ENCODE measurements at places on chromosomes 7 and 10.

GRCh38 chr7:124257638-124258308 is 224.9 kb upstream of the TMEM229A start:
- DNase-seq = no peak

DNA sequence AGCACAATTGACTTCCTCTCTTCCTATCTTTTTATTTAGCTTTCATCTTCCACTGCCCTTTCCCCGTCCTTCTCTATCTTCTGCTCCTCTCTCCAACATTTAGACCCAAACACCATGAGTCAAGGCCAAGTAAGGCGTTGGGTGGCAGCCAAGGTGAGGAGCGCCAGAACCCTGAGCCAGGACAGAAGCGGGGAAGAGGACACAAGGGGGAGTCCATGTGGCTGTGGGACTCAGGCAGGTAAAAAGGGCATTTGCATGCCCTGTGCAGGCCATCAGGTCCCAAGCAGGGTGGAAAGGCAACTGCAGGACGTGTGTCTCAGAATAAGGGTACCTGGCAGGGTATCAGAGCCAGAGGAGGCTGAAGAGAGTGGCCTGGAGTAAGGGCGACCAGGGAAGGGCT is 192.4 kb upstream of the PFKP start:
- no peak for DNase-seq

DNA sequence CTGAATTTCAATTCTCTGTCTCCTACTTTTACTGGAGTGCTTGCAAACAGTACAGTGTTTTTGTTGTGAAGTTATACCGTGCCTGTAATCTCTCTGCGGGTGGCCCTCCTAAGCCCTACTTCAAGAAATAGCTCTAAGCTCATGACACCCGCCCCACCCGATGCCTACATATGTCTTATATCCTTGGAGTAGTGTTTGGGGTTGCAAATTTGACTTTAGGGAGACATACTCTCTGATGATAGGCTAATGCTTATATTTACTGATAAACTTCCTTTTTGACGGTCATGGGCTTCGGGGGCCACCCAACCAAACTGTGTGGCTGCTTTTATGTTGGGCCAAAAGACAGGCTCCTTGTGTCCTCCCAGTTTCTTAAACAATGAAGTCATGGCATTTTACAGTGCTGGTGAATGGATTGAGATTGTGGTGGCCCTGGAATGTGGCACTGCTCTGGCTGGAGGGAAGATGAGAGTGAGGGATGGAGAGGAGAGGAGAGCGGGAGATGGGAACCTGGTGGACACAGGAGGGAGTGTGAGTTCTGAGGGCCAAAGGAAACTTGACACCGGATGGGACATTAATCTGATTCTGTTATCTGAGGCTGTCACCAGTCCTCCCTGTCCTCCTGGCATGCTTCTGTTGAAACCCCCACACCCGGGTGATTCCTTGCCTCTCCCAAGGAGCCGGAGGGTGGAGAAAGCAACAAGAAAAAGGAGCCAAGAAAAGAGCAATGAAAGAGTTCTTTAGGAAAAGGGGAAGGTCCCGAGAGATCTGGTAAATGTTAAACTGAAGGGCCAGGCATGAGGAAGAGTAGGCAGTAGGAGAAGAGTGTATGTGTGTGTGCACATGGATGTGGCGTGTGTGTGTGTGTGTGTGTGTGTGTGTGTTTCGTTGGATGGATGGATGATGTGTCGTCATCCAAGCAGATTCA is 113.3 kb downstream of the TCF7L2 start:
- no peak for DNase-seq

GRCh38 chr10:31949266-31949665 is 20.6 kb upstream of the ARHGAP12 start:
- DNase-seq = no peak

DNA sequence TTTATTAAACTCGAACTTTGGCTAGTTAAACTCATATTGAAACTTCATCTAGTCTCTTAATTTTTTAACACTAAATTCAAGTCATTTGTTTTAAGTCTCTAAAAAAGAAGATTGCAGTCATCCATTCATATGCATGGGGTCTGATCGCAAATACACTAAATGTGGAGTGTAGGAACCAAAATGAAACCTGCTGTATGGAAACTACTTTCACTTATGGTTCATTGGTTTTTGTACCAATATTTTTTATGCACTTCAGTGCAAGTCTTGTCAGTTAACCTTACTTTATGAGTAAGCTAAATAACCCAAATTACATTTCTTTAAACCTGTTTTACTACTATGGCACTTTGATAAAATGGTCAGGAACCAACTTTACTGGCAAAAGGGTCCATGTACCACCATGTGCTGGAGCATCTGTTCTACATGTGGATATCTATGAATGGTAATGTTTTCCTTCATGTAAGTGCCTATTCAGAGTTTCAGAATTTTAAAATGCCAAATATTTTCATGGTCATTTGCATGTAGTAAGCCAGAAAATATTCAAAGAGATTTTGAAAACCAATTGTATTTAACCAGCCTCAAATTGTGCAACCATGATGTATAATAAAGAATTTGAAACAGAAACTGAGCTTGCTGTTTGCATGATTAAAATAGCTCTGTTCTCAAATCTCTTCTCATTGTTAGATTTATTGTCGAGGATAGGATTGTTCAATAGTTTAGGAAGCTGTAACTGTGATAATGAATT is 7.6 kb upstream of the SUPV3L1 start:
- DNase-seq = peak; percentile 23

- DNase-seq = peak; percentile 55
Measured at GRCh38 chr7:50679218-50680007, 103.3 kb downstream of the GRB10 start.

GRCh38 chr10:26960308-26960707 is 99.5 kb upstream of the ABI1 start:
- peak; percentile 47 for DNase-seq

DNA sequence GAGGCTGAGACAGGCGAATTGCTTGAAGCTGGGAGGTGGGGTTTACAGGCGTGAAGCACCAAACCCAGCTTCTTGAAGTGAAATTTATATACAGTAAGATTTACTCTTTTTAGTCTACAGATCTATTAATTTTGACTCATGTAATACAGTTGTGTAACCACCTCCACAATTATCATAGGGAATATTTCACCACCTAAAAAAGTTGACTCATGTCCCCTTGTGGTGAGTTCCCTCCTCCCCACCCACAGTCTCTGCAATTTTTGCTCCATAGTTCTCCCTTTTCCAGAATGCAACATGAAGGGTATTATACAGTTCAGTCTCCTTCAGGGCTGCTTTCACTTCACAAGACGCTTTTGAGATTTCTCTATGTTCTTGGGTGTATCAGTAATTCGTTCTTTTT is 156.8 kb downstream of the FAM107B start:
- peak; percentile 75 for DNase-seq

DNA sequence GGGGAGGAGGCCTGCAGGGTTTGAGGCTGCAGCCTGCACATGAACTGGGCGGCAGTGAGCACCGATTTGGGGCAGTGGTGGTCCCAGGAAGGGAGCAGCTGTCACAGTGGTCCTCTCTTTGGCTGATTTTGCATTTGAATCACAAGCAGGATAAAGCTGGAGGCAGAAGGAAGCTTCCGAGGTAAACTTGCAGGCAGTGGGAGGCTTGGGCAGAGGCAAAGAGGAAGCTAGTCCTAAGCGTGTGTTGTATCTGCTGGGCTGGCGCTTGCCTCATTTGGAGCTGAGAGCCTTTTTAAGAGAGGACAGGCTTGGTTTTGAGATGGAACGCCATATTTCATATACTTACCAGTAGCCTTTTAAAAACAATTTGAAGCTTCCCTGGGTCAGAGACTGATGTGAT is 177.2 kb upstream of the PODXL start:
- DNase-seq = no peak

DNA sequence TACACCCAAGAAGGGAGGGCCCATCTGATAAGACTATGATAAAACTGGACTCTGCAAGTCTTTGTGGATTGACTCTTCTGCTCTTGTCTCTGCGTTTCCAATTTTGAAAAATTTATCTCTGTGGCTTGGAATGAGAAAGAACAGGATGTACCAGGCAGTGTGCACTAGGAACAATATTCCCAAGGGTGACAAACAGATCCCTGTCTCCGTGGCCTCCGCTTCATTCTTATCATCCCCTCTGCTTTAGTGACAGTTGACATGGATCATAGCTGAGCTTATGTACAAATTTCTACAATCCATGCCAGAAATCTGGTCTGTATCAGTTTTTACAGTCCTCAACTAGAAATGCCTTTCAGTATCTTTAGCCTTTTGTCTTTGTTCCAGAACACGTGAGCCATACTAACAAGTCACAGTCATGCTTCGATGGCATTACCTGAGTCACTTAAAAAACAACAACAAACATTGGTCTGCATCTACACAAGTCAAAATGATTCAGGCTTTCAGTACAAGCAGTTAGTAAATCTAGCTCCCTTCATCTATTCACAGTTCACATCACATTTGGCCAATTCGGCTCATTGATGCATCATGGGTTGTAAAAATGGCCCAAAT is 393.6 kb upstream of the CELF2 start:
- DNase-seq = no peak

DNA sequence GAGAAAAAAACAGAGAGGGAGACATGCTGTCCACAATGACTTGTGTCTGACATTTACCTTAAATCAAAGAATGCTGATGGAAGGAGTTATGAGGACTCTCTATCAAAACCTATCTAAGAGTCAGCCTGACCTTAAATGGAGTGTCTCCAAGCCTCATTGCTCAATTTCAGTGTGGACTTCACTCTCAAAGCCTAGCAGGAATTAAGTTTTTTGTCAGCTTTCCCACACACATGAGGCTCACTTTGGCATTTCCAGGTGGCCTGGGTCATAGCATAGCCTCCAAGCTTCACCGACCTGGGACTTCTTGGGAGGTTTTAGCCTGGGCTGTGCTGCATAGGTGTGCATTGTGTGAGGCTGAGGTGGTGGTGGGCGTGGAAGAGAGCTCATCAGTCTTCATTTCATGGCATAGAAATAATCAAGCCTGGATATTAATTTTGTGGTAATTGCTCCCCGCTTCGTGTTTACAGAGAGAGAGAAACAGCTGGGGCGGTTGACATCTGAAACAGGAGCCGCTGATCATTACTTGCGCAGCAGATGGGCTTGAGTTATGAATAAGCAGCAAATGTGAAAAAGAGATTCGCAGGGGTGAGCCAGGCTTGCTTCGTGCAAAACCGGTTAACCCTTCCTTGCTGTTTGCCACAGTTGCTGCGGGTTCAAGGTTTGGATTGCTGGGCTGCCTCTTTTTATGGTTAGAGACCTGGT is 647.8 kb downstream of the INHBA start:
- DNase-seq = no peak

DNA sequence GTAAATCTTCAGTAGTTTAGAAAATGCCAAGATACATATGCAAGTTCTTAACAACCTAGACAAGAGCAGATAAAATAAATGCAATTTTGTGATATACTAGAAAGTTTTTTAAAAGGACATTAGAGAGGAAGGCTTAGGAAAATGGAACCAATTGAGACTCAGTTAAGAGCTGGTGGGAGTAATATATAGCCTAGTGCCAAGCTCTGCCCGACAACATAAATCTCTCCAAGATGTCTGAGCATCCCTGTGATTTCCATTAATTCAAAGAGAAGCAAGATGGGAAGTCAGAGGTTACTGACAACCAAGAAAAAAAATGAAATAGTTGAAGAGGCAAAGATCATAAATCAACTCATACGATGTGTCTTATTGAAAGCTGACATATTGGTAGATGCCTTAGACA is 74.5 kb downstream of the DGKB start:
- DNase-seq = no peak

GRCh38 chr7:17506095-17506494 is 207.6 kb downstream of the AHR start:
- DNase-seq = no peak

DNA sequence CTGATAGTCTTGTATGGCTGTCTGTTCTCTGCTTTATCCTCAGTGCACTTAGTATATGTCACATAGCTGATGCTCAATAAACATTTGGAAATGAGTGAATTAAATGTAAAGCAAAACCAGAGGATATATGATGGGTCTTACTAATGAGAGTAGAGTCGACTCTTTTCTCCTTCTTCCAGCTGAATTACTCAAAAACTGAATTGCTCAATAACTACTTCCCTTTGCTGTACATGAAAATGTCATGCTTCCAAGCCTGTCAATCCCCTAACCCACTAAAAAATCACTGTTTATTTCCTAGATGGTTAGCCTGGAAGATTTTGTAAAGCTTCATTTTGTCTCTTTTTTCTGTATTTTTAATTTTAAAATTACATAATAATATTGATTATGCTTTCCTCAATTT is 88.0 kb downstream of the OR13A1 start:
- DNase-seq = no peak
